ENCODE measurements at places on chromosomes 2 and 18.

GRCh38 chr18:67692811-67693210 lies 176.3 kb upstream of the DSEL start:
- DNase-seq, result no peak

DNA sequence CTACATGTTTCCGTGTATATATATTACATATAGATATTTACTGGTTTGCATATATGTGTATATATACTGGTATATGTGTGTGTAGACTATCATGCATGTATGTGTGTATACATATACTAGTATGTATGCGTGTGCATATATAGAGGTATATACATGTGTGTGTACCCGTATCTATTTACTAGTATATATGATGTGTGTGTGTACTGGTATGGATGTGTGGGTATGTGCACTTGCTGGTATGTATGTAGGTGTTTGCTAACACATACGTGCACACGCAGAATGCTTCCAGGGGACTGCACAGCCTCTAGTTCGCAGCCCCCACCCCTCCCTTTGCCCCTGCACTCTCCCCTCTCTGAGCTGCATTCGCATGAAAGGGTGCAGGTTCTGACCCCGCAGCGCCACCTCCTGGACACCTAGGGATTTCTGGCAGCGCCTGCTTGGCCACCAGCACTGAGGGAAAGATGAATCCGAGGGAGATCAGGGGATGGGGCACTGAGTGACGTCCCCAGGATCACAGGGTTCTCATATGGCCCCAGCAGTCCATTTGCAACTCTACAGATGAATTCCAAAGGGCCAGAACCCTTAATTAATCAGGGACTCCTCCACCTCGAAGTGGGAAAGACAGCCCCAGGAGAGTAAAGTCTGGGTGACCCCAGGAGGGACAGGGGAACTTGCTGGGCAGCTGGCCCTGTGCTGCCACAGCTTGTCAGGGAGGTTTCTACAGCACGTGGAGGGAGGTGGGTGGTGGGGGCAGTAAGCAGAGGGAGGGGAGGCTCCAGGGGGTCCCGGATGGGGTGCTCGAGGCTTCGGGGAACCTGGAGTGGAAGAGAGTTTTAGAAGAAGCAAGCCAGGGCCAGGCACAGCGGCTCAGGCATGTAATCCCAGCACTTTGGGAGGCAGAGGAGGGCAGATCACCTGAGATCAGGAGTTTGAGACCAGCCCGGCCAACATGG lies 66.8 kb upstream of the ASAP2 start:
- peak; percentile 9 for DNase-seq

- DNase-seq, result no peak
Measured at GRCh38 chr18:50320719-50321118, 33.2 kb upstream of the CXXC1 start.

DNA sequence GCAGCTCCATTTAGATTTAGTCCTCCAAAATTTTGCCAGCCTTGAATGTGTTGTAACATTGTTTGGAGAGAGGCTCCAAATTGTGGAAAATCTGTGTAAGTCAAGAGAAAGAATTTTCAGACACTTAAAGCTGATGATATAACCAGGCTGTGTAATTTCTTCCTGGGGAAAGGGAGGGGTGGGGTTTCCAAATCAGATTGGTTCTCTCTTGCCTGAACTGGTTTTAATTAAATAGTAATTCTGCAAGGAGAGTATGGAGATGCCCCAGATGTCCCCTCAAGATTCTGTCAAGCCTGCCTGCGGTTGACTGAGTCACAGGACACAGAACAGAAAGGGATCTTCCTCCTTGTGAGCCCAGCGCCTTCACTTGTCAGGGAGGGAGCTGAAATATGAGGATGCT lies 54.5 kb downstream of the C18orf63 start:
- no peak for DNase-seq

GRCh38 chr2:64860276-64860885 lies 128.8 kb upstream of the SLC1A4 start:
- no peak for DNase-seq

- no peak for DNase-seq
Measured at GRCh38 chr2:195408196-195408595, 248.8 kb upstream of the SLC39A10 start.

GRCh38 chr2:194842871-194843270 lies 814.2 kb upstream of the SLC39A10 start:
- DNase-seq, result no peak

DNA sequence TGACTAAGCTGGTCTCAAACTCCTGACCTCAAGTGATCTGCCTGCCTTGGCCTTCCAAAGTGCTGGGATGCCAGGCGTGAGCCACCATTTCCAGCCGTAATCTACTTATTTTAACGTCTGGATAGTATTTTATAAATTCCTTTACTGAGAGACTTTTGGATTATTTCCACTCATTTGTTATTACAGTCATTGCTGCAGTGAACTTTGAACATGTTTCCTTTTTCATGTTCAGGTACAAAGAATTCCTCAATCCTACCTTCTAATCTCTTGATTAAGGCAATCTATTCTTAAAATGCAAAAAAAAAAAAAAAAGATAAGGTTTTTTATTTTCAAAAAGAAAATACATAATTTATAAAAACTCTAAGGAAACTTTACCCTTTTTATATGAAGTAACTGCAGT lies 78.6 kb downstream of the PDK1 start:
- DNase-seq, result no peak

GRCh38 chr2:30362468-30363081 lies 84.5 kb upstream of the LCLAT1 start:
- no peak for DNase-seq

- DNase-seq, result no peak
Measured at GRCh38 chr2:25292408-25292807, 49.3 kb downstream of the DNMT3A start.

DNA sequence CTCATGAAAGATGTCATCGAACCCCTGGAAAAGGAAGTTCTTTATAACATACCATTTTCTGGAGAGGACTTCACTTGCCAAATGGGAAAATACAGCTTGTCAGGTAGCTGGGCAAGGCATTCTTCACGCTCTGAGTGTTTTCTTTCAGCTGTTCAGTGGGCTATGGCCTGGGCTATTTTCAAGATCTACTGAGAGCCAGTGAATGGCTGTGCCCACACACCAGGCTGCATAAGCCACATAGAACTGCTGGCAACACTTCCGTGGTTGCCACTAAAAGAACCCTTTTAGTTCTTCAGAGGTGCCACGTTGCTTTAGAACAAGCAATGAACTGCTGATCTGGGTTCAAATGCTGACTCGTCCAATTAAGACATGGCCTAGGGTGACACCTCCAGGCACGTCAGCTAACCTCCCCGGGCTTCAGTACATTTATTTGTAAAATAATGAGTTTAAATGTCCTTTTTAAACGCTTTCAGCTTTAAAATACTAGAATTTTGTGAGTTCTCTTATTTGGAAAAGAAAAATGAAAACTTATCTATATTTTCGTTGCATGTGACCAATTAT lies 36.6 kb upstream of the GORASP2 start:
- no peak for DNase-seq

GRCh38 chr18:10386956-10387355 lies 67.5 kb upstream of the APCDD1 start:
- no peak for DNase-seq

- no peak for DNase-seq
Measured at GRCh38 chr18:27948986-27949385, 227.9 kb downstream of the CDH2 start.

- no peak for DNase-seq
Measured at GRCh38 chr2:70596293-70596692, 42.7 kb upstream of the TGFA start.

Data from stimulated activated CD8-positive, alpha-beta memory T cell treated with anti-CD3 and anti-CD28 coated beads, Interleukin-4, amount 100 ng/mL, for 1 hour (primary cell).